ENCODE measurements at places on chromosomes 7 and 10. TPM values are rescaled to one million over a fixed set of nuclear protein-coding genes. Genes with fewer than 3 reads are reported as not detected.

GRCh38 chr10:102744374-102745051 is 765 bp downstream of the WBP1L start:
- no peak for DNase-seq

DNA sequence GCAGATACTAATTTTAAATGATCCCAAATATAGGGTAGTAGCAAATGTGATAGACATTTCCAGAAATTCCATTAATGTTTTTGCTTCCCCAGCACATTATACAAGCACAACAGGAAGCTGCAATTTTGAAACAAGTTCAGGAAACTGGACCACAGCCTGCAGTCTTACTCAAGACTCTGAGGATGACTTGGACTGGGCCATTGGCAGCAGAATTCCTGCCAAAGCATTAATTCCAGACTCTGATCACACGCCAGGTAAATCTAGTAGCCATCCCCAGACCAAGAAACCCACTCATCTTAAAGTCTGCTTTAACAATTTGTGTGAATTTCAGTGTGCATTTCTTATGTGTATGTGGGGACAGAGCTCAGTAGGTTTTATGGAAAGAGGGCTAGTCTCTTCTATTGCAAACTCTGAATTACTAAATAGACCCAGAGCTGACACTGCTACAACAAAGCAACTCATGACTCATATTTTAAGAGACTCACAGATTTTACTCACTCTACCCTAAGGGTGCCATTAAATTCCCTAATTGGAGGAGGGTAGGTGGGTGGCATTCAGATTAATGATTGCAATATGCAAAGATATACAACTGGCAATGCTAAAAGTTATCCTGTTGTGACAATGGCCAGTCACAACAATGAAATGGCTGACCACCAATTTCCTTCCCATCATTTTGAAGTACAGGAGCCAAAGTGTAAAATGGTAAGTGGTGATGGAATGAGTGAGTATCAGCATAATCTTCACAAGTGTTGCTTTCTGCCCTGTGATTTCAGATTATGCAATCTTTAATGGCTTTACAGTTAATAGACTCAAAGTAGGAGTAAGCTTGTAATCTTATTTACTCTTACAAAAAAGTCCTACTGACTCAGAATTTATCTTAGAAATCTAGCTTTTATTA is 317.6 kb upstream of the PLXDC2 start:
- DNase-seq: no peak

SH2B2 gene
- total RNA-seq: 2.5 TPM

GRCh38 chr7:38798552-38799267 is 110.3 kb downstream of the VPS41 start:
- DNase-seq: no peak

DNA sequence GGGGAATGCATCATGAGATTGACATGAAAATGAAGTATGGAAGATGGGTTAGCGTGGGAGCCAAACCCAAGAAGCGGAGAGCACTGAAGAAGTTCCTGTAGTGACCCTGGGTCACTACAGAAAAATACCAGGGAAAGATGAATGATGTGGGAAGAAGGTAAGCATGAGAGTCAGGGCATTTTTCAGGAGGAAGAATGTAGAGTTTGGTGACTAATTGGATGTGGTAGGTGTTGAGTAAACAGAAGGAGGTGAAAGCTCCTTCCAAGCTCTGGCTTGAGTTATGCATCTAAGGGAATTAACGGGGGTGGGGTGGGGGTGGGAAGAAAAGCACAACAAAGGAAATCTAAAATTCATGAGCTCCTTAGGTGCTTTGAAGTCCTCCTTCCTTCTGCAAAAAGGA is 238.1 kb upstream of the AOAH start:
- no peak for DNase-seq

DNA sequence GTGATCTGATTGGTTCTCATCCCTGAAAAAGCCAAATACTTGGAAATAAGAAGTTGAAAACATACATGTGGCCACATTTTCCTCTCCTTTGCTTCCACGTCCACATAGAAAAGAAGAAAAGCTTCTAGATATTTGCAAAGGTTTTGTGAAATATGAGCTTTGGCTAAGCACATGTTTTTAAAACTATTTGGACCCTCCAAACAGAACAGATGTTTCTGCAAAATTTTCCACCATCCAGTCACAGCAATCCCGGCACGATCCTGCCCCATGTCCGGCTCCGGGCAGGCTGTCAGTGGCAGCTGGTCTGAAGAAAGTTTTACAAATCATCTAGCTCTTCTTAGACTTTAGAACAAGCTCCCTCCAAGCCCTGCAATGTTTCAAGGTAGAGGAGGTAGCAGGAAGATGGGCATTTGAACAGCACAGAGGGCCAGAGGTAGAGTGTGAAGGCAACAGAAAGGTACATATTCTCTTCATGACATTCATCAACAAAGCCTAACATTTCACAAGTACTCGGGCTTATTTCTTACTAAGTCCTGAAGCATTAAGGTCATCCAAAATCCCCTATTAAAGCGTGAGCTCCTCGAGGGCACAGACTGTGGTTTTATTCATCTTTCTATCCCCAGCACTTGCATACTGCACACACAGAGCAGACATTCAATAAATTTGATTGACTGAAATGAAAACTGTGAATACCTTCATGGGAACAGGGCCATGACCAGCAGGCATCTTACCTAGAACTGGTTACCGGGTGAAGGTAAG is 110.1 kb downstream of the JAZF1 start:
- DNase-seq: no peak

TMEM225B gene
- not detected for total RNA-seq

NODAL gene
- not detected for total RNA-seq

- no peak for DNase-seq
Observed at GRCh38 chr7:98771941-98772603, 97.7 kb downstream of the TMEM130 start.

DNA sequence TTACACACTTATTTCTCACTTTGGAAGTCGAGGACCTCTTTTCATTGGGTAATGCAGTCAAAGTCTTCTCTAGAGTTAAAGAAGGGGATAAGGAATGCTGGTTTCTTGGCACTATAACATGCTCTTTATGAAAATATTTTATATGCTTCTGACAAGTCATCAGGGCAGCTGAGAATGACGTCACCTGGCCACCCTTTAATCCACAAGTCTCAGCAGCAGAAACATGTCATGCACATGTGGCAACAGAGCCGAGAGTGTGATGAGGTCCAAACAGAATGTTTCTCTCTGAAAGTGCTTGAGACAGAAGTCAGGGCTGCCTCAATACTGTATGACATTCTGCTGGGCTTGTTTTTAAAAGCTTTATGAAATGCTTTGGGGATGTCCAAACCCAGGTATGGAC is 63.5 kb upstream of the C10orf90 start:
- no peak for DNase-seq

NYAP1 gene
- total RNA-seq: 0.53 TPM

STEAP1B gene
- 64.1 TPM for total RNA-seq

CYP3A5 gene
- total RNA-seq: not detected

- DNase-seq: no peak
Observed at GRCh38 chr7:159126311-159127260, 18.1 kb downstream of the VIPR2 start.

DNA sequence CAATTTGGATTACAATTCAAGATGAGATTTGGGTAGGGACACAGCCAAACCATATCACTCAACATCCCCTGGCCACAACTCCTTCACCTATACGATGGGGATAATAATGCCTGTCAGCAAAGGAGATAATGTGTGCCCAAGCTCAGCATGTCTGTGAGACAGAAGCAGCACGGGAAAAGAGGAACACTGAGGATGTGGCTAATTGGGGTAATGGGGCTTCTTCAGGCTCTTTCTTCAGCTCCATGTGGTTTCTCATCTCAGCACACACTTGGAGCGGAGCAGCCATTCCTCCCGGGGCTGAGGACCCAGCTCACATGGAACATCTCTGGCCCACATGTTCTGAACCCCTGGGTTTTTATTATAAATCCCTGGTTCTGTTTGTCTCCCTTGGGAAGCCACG is 136.0 kb upstream of the NAMPT start:
- no peak for DNase-seq

PLEKHS1 gene
- not detected for total RNA-seq

GRCh38 chr10:224571-224970 is 89.3 kb downstream of the ZMYND11 start:
- no peak for DNase-seq
